ENCODE measurements at places on chromosomes 4 and X.

GRCh38 chrX:11733614-11734013 is 24.4 kb upstream of the MSL3 start:
- no peak for DNase-seq

GRCh38 chr4:88533088-88533790 is 9.7 kb upstream of the PYURF start:
- no peak for DNase-seq

DNA sequence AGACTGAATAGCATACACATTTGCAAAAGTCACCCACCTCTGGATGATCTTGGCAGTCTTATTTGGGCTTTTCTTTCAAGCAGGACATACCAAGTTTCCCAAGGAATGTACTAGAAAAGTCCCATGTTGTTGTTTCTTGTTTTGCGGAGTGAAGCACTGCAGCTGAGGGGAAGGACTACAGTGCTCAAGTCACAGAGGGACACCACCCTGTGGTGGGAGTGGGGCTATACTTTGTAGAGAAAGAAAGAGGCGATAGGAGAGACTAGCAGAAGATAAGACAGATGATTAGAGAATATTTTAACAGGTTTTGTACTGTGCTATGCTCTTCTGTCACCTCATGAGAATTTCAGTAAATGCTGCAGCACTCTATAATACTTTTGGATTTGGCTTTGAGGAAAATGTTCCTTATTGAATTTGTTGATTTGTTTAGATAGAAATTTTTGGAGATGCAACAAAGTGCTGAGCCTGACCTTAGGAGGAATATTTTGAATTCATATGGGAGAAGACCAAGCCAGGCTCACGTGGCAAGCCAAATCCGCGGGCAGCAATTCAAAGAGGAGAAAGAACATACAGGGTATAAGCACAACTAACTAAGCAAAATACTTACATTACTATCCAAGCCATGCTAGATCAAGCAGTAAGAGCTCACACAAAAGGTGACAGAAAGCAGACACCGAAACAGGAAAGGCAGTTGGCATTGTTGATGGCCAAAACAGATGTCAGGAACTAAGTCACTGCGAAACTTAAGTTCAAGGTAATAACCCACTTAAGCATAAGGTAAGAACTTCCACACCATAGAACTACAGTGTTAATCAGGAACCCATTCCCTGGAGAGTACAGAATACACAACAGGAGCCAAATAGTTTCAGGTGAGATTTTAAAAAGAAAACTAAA is 280.3 kb upstream of the INTU start:
- DNase-seq, result no peak

DNA sequence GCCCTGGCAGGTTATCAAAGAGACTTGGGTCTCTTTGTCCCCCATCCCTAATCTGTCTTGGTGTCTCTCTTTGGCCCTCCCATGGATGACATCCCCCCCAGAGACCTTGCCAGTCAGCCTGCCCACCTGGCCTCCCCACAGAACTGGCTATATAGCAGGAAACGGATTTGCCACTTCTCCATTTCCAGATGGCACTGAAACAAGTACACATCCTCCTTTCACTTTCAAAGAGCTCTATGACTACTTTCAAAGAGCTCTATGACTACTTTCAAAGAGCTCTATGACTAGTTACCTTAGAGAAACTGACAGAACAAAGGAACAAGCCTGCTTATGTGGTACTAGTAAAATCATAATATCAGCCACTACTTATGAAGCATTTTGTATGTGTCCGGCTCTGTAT is 175.3 kb downstream of the MAML3 start:
- no peak for DNase-seq

DNA sequence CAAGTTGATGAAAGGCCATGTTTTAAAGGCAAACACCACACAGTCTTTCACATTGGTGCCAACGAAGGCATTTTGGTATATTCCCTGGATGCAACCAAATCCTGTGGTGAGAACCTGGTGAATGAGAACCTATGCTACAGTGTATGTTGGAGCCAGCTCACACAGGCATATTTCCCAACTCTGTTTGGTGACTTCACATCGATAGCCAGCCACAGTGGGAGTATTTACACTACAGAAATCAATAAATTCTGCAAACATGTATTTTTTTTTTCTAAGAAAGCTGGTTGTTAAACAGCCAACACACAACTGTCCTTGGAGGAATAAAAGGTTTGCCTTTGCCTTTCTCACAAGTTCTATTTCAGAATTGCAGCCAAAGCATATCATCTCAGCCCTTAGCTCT is 691.0 kb downstream of the GRID2 start:
- DNase-seq, result no peak

GRCh38 chr4:180462116-180462515 is 1781.1 kb upstream of the TENM3 start:
- DNase-seq, result no peak

GRCh38 chr4:54784161-54784671 is 126.5 kb downstream of the KIT start:
- DNase-seq, result peak; percentile 60

DNA sequence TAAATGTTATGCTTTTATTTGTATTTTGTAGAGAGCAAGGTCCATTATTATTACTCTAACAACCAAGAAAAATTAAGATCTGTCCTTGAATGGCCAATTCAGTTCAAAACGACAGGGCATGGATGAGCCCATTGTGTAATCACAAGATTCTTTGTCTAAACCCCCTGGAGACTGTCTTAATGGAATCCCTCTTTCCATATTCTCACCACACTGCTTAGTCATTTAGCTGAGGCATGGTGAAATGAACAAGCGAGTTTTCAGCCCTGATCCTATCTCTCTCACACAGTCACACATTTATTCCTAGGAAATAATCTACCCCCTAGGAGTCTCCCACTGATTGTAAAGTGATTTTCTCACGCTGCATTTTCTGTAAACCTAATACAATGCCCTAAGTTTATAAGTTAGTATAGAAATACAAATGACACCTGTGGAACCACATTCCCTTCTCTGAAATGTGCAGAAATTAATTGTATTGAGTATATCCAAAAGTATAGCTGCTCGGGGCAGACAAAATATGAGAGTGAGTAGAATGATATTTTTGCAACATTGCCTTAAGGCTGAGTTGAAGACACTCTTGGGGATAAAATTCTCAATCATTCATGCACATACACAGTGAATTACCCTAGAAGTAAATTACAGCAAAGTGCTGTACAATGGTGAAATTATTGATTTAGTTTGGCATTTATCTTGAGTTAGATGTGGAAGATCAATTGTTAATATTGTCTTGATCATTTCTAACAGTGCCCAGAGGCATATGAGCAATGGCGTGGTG is 119.7 kb upstream of the PCDH7 start:
- DNase-seq, result no peak

- DNase-seq, result no peak
Observed at GRCh38 chr4:6568689-6569332, 6.2 kb upstream of the MAN2B2 start.

DNA sequence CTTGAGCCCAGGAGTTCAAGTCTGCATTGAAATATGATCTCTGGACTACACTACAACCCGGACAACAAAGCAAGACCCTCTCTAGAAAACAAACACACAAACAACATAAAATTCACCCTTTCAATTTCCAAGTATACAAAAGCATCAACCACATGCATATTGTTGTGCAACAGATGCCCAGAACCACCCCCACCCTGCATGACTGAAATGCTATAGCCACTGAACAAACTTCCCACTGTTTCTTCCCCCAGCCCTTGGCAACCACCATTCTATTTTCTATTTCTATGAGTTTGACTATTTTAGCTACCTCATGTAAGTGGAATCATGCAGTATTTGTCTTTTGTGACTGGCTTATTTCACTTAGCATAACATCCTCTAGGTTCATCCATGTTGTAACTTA is 14.2 kb upstream of the C4orf51 start:
- DNase-seq, result no peak

DNA sequence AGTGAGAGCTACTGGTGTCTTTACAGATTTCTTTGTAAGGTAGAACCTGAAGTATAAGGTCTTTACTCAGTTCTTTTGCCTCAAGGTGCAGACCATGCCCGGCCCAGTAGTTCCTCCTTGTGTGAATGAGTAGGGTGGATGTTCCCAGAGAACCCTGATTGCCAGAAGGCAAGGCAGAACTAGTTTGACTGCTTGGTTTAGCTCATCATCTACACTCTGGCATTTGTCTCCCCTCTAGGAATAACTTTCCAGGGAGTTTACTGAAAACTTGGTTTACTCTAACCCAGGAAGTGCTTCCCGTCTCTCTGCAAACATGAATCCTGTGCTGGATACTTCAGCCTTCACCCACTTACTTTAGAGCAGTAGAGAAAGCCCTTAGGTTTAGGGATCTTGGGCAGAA is 29.1 kb downstream of the MCUB start:
- DNase-seq, result no peak

DNA sequence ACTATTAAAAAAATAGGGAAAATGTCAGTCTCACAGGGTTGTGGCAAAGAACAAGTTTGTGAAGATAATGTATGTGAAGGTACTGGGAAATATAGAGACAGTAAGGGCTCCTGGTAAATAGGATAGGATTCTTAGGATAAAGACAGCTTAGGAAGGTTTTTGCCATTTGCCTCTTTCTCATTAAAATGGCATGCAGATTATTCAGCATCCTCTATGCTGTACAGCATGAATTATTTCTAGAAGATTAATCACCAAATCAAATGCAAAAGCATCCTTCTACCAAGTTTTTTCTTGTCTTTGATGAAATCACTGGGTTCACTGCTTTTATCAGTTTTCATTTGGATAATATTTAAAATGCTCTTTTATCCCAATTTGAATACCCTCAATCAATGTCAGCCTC is 142.8 kb downstream of the NDST3 start:
- DNase-seq, result no peak

GRCh38 chrX:122666601-122667000 is 517.5 kb upstream of the GRIA3 start:
- DNase-seq, result no peak

DNA sequence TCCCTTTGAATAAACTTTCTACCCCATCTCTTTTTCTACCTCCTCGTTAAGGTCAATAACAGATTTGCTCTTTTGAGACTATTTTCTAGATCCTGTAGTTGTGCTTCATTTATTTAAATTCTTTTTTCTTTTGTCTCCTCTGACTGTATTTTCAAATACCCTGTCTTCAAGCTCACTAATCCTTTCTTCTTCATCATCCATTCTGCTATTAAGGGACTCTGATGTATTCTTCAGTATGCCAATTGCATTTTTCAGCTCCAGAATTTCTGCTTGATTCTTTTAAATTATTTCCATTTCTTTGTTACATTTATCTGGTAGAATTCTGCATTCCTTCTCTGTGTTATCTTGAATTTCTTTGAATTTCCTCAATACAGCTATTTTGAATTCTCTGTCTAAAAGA is 36.0 kb upstream of the ARMCX4 start:
- DNase-seq, result no peak

GRCh38 chr4:105461621-105462382 is 12.1 kb downstream of the PPA2 start:
- no peak for DNase-seq

GRCh38 chr4:147773261-147774184 is 41.6 kb downstream of the ARHGAP10 start:
- no peak for DNase-seq

GRCh38 chr4:122992057-122992456 is 69.7 kb upstream of the NUDT6 start:
- no peak for DNase-seq

DNA sequence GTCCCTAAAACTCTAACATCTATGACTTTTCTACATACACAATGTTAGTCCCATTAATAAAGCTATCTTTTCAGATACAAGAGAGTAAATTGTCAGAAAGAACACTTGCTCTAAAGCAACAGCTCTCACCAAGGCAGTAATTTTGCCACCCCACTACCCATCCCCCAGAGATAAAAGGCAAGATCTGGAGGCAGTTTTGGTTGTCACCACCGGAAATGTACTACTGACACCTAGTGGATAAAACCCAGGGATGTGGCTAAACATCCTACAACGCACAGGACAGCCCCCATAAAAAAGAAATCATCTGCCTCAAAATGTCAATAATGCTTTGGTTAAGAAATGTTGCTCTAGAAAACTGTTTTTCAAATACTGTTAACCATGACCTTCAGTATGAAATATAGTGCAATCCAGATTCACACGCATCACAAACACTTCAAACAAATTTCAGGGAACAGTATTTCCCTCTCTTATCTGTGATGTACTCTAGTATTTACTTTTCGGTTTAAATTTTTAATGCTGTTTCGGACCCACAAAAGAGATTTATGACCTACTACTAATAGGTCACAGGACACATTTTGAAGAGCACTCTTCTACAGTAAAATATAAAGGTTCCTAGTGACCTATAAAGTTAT is 5.1 kb downstream of the FBXL5 start:
- DNase-seq, result no peak

DNA sequence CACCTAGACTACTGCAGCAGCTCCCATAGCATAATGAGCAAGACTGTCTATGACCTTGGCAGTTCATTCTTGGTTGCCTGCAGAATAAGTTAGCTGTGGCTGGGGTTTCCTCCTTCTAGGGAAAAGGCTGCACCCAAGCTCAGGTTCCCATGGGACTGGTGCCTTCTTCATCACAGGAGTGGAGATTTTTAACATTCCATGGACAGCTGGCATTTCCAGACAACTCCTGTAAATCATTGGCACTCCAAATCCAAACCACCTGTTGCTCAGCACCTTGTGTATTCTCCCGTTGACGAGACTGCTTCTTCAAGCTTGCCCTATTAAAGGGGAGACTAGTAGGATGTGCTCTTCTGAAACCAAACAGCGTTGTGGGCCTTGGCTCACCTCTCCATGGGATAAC is 7.8 kb upstream of the NUP54 start:
- DNase-seq, result no peak
